ENCODE measurements at places on chromosomes 11 and 22.

GRCh38 chr22:26894766-26895485, 237.5 kb downstream of the MIAT start:
- no peak for DNase-seq

DNA sequence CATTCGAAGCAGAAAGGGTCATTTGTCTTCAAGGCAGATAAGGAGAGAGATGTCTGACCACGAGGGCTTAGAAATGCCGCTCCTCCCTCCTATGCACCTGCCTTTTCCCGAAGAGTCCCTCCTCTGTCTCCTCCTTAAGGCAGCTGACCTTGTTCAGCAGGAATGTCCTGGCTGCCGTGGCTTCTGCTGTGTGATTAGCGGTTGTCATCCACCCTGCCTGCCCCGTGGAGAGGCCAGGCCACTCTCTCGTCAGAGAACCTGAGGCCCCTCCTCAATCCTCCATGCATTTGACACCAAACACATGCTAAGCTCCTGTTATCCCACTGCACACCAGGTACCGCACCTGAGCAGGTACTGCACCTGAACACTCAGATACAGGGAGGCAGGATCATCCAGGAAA, 834.6 kb downstream of the TBC1D22A start:
- DNase-seq: no peak

GRCh38 chr11:2433106-2433925, 11.0 kb downstream of the TRPM5 start:
- DNase-seq: no peak

DNA sequence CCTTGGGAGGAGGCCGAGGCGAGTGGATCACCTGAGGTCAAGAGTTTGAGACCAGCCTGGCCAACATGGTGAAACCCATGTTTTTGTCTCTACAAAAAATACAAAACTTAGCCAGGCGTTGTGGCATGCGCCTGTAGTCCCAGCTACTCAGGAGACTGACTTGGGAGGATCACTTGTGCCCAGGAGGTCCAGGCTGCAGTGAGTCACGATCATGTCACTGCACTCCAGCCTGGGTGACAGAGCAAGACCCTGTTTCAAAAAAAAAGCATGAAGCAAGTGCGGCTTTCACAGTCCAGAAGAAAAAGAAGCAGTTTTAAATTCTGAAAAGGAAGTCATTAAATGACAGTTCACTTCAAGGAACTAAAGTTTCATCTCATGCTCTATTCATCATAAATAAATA, 7.1 kb upstream of the LTO1 start:
- no peak for DNase-seq

GRCh38 chr22:41910050-41911000, 4.5 kb downstream of the SHISA8 start:
- peak; percentile 58 for DNase-seq

GRCh38 chr11:120179057-120179672, 31.7 kb upstream of the OAF start:
- DNase-seq: no peak

DNA sequence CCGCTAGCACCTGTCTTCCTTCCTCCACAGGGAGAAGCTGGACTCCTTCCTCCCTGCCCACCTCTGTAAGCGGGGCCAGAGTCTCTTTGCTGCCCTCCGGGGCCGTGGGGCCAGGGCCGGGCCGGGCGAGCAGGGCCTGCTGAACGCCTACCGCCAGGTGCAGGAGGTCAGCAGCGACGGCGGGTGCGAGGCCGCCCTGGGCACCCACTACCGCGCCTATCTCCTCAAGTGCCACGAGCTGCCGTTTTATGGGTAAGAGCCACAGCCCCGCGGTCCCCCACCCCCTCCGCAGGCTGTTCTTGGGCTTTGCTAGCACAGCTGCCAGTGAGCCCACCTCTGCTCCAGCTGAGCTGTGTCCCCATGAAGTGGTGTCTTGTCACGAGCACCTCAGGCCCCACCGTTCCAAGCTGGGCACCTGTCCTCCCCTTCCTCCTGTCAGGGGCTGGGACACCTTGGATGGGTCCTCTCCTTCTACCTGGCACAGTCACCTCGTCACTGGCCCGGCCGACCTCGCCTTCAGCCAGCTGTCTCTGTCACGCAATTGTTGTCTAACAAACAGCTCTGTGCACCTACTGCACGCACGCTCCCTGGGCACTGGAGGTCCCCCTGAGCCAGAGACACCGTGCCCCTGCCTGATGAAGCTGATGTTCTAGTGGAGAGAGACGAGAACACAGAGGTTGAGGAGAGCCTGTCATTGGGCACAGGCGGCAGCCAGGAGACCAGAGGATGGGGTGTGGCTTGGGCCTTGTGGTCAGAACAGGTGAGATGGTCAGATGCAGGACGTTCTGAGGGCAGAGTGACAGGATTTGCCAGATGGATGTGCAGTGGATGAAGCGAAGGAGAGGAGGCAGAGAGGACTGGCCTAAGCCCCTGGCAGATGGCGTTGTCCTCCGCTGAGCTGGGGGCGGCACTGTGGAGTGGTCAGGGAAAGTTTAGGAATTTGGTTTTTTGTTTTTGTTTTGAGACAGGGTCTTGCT, 10.6 kb downstream of the FRMD8 start:
- DNase-seq: no peak

DNA sequence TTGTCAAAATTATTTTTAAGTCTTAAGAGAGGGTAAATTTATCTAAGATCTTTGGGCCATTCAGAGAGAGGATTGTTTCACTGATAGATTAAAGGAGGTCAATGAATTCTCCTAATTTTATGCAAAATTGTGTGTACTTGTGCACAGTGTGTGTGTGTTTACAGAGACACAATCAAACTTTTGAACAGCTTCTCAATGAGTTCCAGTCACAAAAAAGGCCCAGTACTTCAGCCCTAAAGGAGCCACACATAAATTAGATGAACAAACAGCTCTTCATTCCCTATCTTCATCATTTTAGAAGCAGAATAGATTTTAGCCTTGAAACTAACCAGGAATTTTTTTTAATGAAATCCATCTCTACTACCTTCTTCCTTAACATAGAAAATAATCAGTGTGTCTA, 9.7 kb downstream of the GRIA4 start:
- DNase-seq: no peak

DNA sequence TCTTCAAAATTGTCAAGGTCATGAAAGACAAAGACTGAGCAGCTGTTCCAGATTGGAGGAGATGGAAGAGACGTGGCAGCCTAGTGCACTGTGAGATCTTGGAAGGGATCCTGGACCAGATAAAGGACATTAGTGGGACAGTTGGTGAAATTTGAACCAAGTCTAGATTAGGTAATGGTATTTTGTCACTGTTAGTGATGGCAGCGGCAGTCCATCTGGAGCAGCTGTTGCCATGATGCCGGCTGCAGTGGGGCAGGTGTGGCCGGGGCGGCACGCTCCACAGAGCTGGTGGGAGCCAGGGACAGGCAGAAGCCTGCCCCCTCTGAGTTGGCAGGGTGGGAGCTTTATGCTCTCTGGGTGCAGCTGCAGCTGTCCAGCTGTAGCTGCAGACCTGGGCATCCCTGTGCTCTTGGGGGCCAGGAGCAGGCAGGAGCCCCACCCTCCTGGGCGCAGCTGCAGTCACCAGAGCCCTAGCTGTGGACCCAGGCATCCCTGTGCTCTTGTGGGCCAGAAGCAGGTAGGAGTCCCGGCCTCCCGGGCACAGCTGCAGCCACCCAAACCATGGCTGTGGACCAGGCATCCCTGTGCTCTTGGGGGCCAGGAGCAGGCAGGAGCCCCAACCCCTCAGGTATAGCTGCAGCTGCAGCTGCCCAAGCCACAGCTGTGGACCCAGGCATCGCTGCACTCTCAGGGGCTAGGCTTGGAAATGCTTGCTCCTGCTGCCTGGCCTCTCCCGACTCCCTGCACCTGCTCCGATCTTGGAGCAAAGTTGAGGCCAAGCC, 20.7 kb downstream of the DIXDC1 start:
- DNase-seq: no peak

DNA sequence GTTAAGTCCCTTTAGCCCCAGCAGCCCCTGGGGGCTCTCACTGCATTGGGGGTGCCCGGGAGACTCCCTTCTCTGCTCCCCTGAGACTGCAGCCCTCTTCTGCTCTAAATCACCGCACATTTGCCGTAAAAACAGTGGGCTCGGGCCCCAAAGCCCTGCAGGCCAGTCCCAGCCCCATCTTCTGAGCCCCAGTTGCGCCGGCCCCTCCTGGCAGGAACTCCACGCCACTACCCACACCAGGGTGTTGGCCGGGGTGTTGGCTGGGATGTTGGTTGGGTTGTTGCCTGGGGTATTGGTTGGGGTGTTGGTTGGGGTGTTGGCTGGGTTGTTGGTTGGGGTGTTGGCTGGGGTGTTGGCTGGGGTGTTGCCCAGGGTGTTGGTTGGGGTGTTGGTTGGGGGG, 23.5 kb downstream of the OTUB1 start:
- DNase-seq: no peak

- DNase-seq: no peak
Observed at GRCh38 chr22:19680287-19680881, 33.9 kb upstream of the SEPTIN5 start.

GRCh38 chr22:28230671-28231070, 311.6 kb upstream of the PITPNB start:
- no peak for DNase-seq

GRCh38 chr22:33723915-33724314, 196.4 kb downstream of the LARGE1 start:
- DNase-seq: peak; percentile 14

Measured in testis (tissue), 5 donors.